ENCODE measurements at places on chromosomes 6 and 20.

- no peak for DNase-seq
These were observed 13.3 kb downstream of the EZR start for GRCh38 chr6:158805698-158806377.

GRCh38 chr20:64010711-64011237 lies 25.2 kb upstream of the C20orf204 start:
- DNase-seq, result no peak

- no peak for DNase-seq
These were observed 44.2 kb upstream of the TAB2 start for GRCh38 chr6:149273318-149273717.

DNA sequence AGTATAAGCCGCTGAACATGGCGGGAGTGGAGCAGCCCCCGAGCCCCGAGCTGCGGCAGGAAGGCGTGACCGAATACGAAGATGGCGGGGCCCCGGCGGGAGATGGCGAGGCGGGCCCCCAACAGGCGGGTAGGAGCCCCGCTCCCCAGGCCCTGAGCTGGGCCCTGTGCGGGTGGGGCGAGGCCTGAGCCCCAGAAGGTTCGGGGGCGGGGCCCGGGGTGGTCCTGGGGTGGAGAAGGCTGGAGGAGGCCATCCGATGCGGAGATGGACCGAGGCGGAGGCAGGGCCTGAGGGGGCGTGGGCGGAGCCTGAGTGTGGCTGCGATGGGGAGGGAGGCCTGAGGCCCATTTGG lies 7.1 kb downstream of the L3MBTL1 start:
- no peak for DNase-seq

DNA sequence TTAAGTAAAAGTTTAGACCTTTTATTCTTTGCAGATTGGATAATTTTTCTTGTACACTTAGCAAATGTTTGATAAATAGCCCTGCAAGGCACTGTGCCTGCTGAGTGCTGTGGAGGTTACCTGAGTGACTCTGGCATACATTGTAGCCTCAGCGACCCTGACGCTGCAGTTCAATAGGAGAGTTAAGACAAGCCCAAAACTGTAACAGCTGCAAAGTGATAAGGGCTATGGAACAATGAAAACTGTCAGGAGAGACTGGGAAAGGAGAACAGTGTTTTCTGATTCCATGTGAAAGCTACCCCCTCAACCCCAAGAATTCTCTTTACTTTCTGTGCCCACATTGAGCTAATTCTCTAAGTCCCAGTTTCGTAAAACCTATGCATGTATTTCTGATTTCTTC lies 22.2 kb downstream of the HIVEP1 start:
- DNase-seq, result no peak

DNA sequence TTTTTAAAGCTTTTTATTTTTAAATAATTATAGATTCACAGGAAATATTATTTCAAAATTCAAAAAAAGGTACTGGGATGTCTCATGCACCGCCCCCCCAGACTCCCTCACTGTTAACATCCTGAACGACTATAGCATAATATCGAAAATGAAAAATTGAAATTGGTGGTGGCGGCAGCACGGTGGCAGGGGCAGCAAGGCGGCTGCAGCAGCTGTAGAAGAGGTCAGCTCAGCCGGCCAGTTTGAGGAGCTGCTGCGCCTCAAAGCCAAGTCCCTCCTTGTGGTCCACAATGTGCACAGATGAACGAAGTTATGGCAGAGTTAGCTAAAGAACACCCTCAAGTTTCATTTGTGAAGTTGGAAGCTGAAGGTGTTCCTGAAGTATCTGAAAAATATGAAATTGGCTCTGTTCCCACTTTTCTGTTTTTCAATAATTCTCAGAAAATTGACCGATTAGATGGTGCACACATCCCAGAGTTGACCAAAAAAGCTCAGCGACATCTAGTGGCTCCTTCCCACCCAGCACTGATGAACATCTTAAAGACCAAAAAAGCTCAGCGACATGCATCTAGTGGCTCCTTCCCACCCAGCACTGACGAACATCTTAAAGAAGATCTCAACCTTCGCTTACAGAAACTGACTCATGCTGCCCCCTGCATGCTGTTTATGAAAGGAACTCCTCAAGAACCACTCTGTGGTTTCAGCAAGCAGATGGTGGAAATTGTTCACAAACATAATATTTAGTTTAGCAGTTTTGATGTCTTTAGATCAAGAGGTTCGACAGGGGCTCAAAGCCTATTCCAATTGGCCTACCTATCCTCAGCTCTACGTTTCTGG lies 100.8 kb downstream of the FAM217A start:
- DNase-seq, result no peak

DNA sequence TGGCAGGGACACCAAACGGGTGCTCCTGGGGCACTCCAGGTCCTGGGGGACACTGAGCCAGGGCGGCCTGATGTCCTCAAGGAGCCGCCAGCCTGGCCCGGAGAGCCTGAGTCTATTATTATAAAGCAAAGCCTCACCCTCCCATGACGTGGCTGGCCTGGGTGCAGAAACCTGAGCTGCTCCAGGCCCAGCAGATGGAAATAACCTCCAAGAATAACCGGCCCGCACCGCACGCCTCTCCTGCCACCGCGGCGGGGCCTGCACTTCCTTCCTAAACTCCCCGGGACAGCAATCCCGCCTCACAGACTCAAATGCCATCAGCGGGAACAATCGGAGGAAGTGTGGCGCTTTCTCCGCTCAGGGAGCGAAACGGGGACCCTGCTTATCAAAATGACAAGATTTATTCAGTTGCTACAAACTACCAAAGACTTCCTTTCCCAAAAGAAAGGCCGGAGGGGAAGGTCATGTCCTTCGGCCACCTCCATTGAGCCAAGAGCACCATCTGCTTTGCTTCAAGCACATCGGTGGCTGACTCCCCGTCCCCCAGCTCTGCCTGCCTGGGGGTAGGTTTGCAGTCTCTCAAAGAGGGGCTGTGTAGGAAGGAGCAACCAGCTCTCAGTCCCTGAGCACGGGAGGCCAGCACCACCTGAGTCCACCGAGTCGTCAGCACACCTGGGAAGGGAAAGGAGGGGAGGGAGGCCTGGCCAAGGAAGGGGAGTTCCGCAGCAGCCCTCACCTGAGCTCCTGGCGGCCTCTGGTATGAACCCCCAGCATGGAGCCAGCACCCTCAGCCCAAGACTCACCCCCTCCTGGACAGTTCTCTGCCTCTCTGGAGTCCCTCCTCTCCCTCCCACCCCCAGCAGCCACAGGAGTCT lies 78.6 kb upstream of the QKI start:
- no peak for DNase-seq
